K562 (cell line): ENCODE measurements at places on chromosomes 5 and 9.

DNA sequence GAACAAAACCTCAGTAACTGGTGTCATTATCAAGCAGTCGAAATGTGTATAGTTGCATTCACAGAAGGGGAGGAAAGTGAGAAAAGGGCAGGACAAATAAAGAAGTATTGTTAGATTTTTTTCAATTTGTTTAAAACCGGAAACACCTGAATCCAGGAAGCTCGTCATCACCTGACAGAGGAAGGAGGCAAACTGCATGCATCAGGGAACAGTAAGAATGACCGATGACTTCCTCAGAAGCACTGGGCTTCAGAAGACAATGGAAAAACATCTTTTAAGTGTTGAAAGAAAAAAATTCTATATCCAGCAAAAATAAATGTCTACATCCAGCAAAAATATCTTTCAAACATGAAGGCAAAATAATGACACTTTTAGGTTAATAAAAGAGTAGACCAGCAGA, 29.5 kb downstream of the PLEKHG4B start:
- no peak for DNase-seq

GRCh38 chr5:138470322-138471051, 5.2 kb downstream of the EGR1 start:
- DNase-seq: no peak

DNA sequence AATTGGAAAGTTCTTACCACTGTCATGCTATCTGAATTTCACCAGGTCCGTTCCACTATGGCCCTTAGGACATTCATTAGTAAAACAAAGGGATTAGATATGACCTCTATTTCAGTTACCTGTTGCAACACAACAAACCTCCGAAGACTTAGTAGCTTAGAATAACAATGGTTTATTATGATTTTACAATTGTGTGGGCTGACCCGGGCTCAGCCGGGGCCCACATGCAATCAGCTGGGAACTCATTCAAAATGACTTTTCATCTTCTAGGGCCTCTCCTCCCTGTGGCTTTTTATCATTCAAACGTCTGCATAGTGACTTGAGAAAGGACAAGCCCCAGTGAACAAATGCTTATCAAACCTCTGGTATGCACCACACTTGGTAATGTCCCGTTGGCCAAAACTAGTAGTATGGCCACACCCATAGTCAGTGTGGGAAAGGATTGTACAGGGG, 2.3 kb upstream of the FBXW11 start:
- DNase-seq: peak; percentile 12

DNA sequence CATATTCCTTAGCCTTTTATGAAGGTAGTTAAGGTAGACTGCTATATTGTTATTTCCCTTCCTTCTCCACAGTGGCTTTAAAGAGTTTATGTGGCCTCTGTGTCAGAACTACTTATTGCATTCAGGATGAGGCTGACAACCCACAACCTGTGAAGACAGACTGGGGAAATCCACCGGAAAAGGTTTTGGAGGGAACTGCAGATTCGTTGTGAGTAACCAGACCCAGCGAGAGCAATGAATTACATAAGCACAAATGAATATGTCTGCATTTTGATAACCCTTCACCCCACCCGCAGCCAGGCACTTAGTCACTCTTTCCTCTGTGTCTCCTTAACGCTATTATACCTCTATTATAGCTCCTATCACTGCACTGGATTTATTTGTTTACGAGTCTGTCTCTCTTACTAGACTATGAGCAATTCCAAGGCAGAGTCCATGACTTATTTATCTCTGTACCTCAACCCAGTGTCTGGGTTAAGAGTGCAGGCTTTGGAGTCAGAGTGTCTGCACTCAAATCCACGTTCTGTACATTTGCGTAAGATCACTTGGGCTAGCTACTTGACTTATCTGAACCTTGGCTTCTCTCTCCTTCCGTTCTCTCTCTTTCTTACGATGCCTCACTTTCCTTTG, 19.2 kb downstream of the KCTD16 start:
- no peak for DNase-seq

DNA sequence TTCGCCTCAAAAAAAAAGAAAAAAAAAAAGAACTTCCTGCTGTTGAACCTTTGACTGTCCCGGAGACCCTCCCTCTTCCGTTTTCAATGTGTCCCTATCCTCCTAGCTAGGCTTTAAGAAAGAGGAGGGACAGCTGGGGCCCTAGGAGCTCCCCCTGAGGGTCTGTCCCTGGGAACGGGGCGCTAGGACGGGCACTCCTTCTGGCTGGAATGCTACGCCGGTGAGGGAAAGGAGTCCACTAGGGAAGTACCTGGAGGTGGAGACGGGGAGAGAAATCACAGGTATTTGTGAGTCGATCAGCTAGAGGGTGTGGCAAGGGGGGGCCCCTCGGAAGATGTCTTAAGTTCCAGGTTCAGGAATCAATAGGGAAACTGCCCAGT, 4.6 kb downstream of the SIT1 start:
- peak; percentile 23 for DNase-seq

DNA sequence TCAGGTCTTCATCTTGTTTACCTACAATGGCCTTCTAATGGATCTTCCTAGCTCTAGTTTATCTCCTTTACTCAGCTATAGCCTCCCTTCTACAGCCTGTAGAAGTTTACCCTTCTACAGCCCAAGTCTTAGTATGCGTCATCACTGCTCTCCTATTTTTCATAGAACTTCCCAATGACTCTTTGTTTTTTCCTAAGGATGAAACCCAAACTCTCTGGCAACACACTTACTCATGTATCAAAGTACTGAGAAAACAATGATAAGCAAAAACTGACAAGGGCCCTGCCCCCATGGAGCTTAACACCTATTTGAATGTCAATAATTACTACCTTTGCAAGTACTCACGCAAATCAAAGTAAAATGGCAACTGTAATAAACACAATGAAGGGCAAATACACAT, 33.7 kb downstream of the LEAP2 start:
- no peak for DNase-seq

DNA sequence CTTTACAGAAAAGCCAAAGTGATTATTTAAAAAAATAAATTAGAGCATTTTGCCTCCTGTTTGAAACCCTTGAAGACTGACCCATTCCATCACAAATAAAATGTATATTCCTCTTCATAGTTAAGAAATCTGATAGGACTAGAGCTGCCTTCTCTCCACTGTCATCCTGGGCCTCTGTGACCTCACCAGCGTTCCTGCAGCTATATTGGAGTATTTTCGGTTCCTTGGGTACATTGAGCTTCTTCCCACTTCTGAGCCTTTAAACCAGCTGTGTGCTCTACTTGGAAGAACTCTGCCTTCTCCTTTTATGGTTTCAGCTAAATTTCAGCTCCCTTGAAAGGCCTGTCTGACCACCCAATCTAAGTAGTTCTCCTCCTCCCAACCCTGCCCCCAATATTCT, 99.1 kb upstream of the ABCA1 start:
- DNase-seq: no peak

GRCh38 chr5:138657360-138657759, 82.2 kb upstream of the HSPA9 start:
- DNase-seq: no peak

DNA sequence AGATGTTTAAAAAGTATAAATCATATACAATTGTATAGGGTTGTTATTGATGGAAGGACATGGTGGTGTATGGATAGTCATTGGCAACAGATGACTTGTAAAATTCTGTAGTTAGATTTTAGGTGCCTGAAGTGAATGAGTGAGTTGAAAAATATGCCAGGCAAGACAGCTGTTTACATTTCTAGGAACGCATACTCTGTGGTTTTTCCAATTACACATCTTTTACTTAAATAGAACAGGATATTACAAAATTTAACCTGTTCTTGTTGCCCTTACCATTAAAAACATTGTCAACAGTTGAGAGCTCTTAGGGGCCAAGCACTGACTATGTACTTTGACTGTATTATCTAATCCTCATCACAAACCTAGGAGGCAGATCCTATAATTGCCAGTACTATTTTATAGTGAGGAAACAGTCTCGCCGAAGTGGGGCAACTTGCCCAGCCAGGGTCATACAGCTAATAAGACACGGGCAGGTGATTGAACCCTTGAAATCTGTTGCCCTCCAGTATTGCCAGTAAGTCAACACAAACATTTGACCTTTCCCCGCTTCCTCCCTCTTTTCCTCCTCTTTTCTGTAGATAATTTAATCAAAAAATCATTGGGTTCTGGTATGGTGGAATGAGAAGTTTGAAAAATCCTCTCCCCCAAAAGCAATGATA, 88.6 kb downstream of the MACROH2A1 start:
- no peak for DNase-seq

- no peak for DNase-seq
Measured at GRCh38 chr9:25703701-25704357, 25.6 kb upstream of the TUSC1 start.

GRCh38 chr5:18113721-18114120, 479.5 kb downstream of the TAF11L14 start:
- no peak for DNase-seq

- DNase-seq: no peak
Measured at GRCh38 chr5:137279521-137280231, 219.4 kb downstream of the SPOCK1 start.

DNA sequence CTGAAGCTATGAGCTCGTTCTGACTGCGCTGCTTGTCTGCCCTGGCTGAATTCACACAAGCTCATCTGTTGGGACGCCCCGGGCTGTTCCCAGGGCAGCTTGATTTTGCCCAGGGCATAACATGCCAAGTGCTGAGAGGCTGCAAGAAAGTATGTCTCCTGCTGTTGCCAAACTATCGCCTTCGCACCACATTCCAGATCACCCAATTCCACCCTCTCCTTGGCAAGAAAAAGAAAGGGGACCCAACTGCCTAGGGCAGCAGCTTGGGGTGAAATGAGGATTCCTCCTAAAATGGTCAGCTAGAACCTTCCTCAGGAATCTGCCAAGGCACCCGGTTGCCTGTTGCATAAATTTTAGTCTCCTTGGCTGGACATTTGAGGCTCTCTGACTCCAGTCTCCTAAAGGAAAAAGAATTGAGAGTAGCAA, 21.2 kb downstream of the COL15A1 start:
- no peak for DNase-seq

DNA sequence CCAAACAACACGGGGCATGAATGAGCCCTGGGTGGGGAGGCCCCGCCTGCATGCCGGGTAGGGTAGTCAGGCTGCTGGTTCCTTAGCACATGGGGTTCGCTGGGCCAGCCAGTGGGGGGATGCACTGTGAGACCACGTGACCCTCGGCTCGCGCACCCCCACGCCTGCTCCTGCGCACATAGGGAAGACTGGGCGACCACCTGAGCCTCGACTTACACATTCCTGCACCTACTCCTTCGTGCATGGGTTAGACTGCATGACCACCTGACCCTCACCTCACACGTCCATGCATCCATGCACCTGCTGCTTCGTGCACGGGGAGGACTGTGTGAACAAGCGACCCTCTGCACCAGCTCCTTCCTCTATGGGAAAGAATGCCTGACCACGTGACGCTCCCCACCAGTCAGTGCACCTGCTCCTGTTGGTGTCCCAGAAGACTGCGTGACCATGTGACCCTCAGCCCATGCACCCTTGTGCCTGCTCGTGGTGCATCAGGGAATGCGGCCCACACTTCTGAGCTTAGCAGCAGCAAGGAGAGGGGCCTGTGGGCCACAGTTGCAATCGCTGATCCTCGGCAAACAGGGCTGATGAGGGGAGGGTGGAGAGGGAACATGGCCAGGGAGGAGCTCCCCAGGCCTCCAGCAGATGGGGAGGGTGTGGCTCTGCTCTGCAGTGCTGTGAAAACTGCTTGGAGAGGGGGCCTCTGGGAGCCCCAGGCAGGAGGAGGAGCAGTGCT, 18.1 kb downstream of the LPCAT1 start:
- DNase-seq: no peak

GRCh38 chr5:33074548-33074947, 363.4 kb downstream of the NPR3 start:
- no peak for DNase-seq

DNA sequence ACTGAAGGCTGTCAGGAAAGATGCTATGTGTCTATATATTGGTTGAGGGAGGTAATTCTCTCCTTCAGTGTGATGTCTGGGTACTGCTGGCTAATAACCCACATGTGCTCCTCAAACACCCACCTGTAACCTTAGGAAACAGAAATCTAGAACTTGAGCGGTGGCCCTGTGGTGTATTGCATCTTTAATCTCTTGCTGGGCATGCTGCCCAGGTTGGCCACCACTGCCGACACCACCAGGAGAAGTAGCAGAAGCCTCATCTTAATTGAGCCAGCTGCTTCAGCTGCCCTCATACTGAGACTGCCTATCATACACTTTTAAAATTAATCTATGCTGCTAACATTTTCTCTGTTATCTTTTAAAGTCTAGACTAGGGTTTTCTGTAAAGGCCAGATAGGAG, 103.5 kb upstream of the C5orf63 start:
- DNase-seq: no peak

GRCh38 chr9:96616817-96617438, 2.7 kb downstream of the CDC14B start:
- no peak for DNase-seq

GRCh38 chr5:42691413-42691937, 65.1 kb upstream of the CCDC152 start:
- DNase-seq: no peak

GRCh38 chr5:50535393-50535792, 94.3 kb upstream of the EMB start:
- DNase-seq: no peak

DNA sequence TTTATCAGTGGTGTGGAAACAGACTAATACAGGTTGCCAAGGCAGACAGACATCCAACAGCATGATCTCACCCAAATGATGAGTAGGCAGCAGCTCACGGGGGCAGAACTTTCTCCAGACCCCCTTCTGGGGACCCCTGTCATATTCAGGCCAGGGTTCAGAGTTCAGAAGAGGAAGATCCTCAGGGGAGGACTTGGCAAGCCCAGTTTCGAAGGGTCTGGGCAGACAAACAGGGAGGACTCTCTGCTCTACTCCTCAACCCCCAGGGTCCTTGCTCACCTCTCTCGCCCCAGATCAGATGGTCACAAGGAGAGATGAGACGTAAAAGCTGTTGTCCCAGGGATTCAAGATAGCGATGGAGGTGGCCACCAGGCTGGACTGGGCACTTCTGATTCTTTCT, 215.1 kb upstream of the MVB12B start:
- DNase-seq: no peak

GRCh38 chr9:91164724-91165520, 196.8 kb downstream of the AUH start:
- peak; percentile 73 for DNase-seq

- DNase-seq: no peak
Measured at GRCh38 chr5:141686648-141687416, 4.8 kb upstream of the ARAP3 start.

DNA sequence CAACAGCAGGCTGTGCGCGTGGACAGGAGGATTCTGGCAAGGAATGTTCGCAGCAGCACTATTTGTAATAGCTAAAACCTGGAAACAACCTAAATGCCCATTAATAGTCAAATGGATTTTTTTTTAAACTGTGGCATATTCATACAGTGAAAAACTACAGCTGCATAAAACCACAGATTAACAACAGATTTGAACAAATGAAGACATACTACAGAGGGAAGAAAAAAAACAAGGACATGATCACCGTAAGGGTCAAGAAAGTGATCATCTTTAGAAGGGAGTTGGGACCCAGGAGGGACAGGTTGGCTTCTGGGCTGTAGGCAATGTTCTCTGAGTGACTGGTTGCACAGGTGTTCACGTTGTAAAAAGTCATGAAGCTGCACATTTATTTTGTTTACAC, 1.2 kb upstream of the TMOD1 start:
- no peak for DNase-seq

GRCh38 chr9:76898786-76899185, 7.1 kb downstream of the PRUNE2 start:
- DNase-seq: no peak
